ENCODE measurements at places on chromosomes 11 and 22.

DNA sequence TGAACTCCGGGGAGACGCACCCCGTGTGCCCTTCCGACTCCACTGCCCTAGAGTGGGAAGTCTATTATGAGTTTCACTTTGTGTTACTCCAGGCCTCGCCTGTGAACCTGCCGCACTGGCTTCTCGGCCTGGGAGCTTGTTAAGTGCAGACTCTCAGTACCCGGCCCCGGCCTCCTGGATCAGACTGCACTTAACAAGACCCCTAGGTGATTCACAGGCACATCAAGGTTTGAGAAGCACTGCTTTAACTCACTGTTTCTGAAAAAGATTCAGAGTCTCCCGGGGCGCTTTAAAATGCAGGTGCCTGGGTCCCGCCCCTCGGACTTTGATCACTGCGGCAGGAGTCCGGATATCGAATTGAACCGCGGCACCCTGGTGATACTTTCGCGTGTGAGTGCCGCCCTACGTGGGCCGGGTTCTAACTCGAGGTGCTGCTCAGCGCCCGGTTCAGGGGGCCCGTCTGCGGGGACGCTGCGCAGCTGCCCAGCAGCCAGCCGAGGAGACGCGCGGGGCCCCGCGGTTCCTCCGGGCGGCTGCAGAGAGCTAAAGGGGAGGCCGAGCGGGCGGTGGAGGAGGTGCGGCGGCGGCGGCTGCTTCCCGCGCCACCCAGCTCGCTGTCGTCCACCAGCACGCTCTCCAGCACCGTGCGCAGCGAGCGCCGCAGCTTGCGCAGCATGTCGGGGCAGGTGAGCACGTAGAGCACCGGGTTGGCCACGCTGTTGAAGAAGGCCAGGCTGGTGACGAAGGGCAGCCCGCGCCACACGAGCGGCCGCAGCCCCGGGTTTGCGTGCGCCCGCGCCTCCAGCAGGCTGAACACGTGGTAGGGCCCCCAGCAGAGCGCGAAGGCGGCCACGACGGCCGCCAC is 3.4 kb downstream of the PTGDR2 start:
- no peak for DNase-seq

DNA sequence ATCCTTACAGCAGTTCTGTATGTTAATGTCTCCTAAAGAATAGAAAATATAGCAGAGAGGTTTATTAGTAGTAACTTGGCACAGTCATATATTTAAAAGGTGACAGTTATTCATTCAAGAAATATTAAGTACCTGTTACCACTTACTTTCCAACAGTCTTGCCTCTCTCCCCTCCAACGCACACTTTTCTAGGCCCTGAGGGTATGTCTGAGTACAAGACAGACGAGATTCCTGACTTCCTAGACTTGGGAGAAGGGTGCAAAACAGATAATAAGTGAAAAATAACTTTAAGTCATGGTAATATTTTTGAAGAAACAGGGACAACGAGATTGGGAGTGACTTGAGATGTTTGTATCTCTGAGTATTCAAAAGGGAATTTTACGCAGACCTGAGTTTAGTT is 1.6 kb downstream of the EIF3L start:
- DNase-seq, result no peak

DNA sequence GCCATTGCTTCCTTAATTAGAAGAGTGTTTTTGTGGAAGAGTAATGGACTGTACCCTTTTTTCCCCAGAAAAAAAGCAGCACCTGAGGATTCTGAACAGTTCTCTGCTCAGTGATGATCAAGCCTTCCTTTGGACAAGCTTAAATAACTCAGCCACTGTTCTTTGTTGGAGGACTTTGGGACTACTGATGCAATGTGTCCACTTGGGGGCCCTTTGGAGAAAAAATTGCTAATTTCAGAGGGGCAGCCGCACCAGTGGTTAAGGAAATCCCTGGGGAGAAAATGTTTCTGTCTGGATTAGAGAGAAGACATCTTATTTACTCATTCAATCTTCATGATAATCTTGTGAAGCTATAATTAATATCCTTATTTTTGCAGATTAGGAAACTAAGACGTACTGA is 5.3 kb upstream of the KMT2A start:
- no peak for DNase-seq

DNA sequence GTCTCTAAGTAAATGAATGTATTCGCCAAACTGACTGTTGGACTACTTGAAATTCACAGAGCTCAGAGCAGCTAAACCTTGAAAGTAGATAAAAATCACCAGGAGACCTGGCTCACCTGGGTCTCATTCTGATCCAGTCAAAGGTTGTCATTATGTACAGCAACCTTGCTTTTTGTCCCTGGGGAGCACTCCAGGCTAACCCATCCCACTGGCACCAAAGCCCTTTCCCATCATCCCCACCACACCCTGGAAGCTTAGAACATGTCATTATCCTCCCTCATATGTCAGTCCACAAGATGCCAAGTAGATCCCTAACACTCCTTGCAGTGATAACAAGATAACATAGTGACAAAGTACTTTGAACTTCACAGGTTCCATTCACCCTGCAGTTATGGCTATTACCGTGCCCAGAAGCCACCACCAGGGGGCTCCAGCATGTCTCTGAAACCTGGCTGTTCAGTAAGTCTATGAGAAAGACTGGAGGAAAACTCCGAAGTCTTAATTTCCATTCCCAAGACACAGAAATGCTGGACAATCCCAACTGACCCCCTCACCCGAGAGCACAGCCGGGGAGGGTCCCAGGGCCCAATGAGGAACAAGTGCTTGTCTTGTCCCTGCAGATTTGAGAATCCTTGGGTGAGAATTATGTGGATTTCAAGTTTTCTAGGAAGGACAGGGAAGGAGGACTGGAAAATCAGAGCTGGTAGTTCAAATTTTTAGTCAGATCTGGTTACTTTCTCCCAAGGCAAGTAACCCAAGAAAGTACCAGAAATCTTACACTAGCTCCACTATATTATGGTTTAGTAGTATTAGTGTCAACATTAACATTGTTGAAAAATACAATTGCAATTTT is 43.0 kb upstream of the USP47 start:
- peak; percentile 60 for DNase-seq

GRCh38 chr11:62024936-62025486 is 57.6 kb upstream of the FTH1 start:
- DNase-seq, result no peak

DNA sequence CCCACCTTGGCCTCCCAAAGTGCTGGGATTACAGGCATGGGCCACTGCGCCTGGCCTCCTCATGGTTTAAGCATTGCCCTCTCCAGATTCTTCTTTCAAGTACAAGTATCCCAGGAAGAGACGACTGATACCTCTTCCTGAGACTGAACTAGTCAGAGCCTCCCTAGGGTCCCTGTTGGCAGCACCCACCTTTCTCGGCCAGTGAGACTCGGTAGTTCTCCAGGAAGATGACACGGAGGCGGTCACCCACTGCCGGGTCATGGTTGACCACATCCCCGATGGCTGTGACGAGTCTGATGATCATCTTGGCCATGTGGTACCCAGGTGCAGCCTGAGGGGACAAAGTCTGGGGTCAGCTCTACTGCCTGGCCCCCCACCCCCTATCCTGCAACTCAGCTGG is 7.2 kb upstream of the RASGRP2 start:
- DNase-seq, result no peak

DNA sequence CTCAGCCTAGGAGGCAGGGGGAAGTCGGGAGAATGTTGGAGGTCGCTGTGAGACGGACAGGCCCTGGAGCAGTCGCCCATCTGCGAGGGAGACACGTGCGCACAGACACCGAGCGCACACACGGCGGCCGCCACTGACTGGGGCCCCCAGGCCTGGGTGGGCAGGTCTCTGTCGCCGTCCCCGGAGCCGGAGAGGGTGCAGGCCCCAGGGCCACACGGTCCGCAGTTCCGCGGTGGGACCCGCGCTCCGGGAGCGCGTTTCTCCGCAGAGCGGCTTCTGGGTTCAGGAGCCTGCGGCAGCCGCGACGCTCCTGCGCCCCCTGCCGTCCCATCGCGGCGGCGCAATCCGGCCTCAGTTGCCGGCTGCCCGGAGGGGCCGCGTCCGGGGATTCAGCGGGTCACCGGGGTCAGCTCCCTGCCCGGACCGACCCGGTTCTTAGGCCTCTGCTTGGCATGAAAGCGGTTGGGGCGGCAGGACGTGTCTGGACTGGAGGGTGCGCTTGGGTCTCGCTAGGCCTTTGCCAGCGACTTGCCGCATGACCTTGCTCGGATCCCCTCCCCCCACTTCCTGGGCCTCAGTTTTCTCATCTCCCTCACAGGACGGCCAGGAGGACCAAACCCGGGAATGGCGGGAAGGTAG is 31.2 kb downstream of the PDE2A start:
- DNase-seq, result peak; percentile 94

- DNase-seq, result no peak
Measured at GRCh38 chr11:45179686-45180178, 33.3 kb downstream of the PRDM11 start.

DNA sequence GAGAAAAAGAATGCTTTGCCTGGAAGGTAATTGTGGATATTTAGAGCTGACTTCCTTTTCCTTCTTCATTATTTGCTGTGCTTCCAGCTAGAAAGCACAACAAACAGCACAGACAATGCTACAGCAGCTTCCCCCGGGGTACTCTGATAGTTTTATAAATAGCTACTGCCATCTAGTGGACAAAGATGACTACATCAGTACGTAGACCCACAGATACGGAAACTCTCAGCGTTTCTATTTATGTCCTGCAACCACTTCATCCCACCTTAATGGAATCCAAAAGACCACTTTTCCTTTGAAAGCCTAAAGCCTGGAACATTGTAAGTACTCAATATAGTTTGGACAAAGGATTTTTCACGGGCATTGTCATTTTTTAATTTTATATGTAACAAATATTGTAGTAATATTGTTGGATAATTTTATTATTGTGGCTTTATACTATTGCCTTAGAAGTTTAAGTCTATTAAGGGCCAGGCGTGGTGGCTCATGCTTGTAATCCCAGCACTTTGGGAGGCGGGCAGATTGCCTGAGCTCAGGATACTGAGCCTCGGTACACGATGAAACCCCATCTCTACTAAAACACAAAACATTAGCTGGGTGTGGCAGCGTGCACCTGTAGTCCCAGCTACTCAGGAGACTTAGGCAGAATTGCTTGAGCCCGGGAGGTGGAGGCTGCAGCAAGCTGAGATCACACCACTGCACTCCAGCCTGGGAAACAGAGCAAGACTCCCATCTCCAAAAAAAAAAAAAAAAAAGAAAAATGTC is 7.5 kb downstream of the HSPA8 start:
- DNase-seq, result peak; percentile 63

DNA sequence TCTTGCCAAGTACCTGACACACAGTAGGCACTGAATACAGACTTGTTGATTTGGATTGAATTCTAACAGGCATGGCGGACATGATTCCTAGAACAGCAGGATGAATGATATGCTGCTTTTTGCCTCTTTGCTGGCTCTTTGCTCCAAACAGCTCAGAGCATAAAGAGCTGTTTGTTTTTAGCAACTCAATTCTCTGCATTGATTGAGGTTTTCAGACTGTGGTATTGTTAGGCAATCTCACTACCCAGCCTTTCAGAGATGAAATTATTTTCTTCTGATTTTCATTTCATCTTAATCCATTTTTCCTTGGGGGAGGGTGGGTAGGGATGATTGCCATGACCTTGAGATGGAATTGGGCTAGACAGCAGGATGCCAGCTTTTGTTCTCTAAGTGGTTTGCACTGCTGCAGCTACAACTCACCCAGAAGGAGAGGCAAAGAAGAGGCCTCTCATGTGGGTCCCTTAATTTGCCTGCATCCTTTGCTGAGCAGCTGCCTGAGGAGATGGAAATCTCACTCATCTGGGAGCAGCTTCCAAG is 20.5 kb downstream of the COA4 start:
- DNase-seq, result no peak

DNA sequence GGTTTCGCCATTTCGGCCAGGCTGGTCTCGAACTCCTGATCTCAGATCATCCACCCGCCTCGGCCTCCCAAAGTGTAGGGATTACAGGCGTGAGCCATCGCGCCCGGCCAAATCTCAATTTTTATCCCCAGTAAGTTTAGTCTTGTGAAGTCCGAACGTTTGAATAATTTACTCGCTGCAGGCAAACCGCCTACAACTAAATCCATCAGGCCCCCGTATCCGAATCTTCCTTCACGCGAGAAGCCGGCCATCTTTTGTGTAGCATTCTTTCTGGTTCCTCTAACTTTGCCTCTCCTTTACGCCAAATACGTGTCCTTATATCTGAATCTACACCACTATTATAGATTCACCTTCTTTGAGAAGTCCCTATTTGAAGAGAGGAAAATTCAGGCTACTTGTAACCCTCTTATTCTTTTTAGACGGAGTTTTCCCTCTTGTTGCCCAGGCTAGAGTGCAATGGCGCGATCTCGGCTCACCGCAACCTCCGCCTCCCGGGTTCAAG is 581 bp upstream of the EIF3L start:
- no peak for DNase-seq

GRCh38 chr11:83151274-83151977 is 5.5 kb upstream of the PCF11 start:
- DNase-seq, result no peak

DNA sequence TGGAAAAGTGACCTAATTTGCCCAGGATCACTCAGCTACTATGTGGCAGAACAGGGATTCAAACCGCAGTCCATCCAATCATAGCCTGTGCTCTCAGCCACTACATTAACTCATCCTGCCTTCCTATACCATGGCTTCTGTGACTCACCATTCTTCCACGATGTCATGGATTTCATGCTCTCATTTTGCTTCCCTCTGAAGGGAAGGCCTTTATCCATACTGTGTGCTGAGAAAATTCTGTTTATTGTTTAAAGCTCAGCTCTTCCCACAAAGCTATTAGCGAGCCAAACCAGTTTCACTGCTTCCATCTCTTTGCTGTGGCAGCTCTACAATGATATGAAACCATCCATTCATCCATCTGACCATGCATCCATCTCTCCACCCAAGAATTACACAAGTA is 289.9 kb downstream of the TENM4 start:
- no peak for DNase-seq

DNA sequence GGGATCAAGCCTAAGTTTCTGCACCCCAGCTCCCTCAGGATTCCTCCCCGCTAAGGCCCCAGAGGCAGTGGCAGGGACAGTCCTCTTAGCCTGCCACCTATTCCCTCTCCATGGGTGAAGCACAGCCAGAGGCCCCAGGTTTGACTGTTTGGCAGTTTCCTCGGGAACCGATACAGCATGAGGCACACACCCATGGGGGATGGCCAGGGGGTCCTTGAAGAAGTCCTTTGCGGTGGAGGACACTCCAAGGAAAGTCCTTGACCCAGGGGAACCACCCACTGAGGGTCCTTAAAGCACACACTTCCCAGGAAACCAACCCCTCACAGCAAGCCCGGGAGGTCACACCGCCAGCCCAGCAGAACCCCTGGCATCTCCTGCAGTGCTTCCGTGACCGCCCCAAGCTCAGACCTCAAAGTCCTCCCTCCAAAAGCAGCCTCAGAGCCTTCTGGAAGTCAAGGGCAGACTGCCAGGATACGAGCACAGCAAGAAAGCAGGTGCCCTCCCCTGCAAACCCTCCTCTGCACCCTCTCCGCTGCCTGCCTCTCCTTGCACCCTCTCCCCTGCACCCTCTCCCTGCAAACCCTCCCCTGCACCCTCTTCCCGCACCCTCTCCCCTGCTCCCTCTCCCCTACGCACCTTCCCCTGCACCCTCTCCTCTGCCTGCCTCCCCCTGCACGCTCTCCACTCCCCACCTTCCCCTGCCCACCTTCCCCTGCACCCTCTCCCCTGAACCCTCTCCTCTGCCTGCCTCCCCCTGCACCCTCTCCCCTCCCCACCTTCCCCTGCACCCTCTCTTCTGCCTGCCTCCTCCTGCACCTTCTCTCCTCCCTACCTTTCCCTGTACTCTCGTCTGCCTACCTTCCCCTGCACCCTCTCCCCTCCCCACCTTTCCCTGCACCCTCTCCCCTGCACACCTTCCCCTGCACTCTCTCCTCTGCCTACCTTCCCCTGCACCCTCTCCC is 1.4 kb downstream of the SIGIRR start:
- DNase-seq, result no peak

Data from GM13977 (cell line).